ENCODE measurements at places on chromosomes 4 and X.

DNA sequence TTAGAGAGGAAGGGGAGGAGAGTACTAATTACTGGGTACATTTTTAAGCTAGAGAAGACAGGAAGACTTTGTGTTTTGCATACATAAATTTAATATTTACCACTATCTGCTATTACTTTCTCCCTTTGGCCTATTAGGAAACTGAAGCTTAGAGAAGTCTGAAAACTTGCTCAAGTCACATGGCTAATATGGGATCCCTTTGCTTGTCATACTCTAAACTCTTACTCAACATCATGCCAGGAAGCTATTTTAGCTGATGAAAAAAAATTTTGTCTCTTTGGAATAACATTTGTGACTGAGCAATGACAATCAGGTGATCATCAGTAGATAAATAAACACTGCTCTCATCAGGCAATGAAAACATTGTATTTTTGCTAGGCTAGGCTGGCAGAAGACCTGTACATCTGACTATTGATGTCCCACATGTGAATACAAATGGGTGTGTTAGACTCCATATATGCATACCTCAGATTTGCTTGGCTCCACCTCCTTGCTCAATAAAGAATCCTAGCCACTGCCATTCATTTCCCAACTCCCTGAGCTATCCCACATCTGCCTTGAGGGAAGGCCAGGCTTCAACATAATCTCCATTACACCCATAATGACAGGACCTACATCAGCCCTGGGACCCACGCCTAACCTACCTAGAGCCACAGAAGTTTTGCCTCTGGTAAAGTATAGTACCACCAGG is 17.0 kb upstream of the DCLK2 start:
- no peak for DNase-seq

GRCh38 chr4:103156106-103156505 is 42.0 kb downstream of the CENPE start:
- DNase-seq = no peak

DNA sequence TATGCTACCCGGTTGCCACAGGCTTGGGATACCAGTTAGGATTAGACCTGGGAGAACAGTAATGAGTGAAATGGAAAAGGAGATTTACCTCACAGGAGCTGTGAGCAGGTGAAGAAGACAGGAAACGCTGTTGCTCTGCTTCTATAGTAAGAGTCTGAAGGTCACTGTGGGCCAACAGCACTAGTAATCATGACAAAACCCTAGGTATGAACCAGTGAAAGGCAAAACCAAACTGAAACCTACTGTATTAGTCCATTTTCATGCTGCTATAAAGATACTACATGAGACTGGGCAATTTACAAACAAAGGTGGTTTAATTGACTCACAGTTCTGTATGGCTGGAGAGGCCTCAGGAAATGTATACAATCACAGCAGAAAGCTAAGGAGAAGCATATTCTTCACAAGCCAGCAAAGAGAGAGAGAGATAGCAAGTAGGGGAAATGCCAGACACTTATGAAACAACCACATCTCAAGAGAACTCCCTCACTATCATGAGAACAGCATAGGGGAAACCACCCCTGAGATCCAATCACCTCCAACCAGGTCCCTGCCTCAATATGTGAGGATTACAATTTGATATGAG is 736.7 kb upstream of the INTU start:
- DNase-seq = no peak

- DNase-seq = no peak
Observed at GRCh38 chrX:153517423-153517822, at the start of gene ATP2B3. Gene ATP2B3 (plus strand): TSS chrX:153517642. CDS start chrX:153536248, 18,606 bp downstream.

GRCh38 chr4:144787365-144788258 is 141.7 kb downstream of the HHIP start:
- DNase-seq = no peak

GRCh38 chrX:54306379-54306778 is 51.5 kb downstream of the WNK3 start:
- DNase-seq = no peak
